ENCODE measurements at places on chromosomes 12 and 14.

DNA sequence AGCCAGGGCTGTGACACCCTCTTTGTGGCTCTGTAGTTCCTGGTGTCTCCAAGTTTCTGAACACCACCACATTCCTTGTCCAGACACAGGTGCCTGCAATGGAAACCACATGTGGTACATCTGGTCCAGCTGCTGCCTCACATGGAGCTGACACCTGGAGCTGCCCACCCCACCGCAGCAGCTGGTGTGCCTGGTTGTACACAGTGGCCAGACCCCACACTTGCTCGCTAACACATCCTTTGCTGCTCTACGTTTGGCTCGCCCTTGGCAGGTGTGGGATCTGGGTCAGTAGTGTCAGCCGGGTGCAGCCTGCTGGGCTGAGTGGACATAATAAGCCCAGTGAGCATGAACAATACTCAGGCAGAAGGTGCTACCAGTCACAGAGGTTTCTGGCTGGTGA lies 198.9 kb downstream of the ADGRD1 start:
- no peak for DNase-seq

GRCh38 chr14:100281286-100282082 lies 24.8 kb downstream of the SLC25A29 start:
- no peak for DNase-seq

- no peak for DNase-seq
These were observed 201.8 kb upstream of the CCDC196 start for GRCh38 chr14:66284346-66284745.

DNA sequence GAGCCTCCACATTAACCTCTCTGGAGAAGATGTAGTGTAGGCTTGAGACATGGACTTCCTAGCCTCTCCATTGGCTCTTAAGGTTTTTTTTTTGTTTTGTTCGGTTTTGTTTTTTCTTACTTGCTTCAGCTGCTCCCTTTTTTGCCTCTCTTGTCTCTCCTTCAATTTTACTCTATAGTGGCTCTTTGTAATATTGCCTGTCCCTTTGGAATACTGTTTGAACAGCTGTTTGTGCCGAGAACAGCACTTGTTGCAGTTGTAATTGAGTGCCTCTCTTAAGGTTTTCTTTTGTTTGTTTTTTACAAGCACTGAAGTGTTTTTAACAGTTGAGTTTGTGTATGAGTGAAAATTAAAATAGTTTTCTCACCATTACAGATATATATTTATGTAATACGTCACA lies 567.7 kb downstream of the LRFN5 start:
- DNase-seq, result no peak

DNA sequence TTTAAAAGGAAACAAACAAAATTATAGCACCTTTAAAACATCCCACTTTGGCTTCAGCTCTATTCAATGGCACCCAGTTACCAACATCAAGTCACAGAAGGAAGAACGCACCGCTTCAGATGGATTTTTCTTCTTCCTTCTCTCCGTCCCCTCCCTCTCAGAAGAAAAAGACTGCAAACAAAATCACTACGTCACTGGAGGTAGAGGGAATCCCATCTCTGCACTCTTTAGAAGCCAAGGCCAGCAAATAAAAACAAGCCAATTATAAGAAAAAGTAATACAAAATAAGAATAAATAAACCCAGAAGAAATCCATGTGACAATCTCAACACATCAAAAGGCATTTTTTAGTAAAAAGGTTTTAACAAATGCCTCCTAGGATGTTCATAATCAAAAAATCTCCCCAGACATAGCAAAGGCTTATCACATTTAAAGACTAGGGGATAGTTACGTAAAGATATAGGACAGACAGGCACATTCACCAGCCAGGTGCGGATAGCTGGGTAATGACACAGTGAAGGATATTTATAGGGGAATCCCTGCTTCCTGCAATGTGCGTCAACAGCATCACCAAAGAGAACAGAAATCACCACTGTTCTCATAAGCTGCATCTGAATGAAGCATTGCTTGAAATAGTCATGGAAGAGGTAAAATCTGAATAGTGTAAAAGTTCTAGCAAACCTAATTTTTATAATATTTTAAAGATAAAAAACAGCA lies 89.4 kb downstream of the R3HDM2 start:
- no peak for DNase-seq

GRCh38 chr14:52776816-52777215 lies 14.6 kb downstream of the GNPNAT1 start:
- DNase-seq, result no peak

GRCh38 chr14:71141701-71142374 lies 234.6 kb downstream of the PCNX1 start:
- DNase-seq, result no peak

- no peak for DNase-seq
These were observed 903.4 kb upstream of the FOXG1 start for GRCh38 chr14:27863166-27863565.

GRCh38 chr12:47962198-47962597 lies 1.2 kb upstream of the TMEM106C start:
- DNase-seq, result no peak

DNA sequence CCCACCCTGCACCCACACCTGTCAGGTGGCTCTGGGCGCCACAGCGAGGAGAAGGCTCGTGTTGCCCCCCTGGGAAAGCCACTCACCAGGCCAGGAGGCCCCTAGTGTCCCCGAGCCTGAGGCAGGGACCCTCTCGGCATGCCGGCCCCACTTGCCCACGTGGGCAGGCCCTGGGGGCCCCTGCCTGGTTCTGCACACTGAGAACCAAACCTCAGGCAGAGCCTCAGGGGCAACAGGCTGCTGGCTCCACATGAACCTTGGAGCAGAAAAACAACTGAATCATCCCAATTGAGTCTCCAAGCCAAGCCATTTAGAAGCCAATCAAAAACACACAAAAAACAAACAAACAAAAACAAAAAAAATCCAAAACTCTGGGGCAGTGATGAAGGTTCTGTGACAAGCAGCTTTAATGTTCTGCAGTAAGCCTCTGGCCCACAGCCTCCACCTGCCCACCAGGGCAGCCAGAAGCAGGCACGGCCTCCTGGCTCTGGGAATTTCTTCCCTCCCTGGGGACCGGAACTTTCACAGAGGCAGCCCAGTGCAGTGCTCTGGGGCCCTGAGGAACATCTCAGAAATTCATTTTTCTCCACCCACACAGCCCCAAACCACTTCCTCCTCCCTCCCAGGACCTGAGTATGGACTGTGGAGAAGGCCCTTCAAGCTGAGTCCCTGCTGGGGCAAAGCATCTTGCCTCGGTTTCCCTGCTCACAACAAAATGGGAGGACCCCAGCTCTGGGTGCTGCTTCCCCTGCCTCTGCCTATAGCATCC lies 90.2 kb downstream of the CHGA start:
- peak; percentile 81 for DNase-seq

- no peak for DNase-seq
These were observed 255.2 kb upstream of the DDHD1 start for GRCh38 chr14:53408175-53408879.
